ENCODE measurements at places on chromosomes 7 and 10.
A peak's percentile ranks its signal among the peaks of the same experiment; 100 is the strongest.

DNA sequence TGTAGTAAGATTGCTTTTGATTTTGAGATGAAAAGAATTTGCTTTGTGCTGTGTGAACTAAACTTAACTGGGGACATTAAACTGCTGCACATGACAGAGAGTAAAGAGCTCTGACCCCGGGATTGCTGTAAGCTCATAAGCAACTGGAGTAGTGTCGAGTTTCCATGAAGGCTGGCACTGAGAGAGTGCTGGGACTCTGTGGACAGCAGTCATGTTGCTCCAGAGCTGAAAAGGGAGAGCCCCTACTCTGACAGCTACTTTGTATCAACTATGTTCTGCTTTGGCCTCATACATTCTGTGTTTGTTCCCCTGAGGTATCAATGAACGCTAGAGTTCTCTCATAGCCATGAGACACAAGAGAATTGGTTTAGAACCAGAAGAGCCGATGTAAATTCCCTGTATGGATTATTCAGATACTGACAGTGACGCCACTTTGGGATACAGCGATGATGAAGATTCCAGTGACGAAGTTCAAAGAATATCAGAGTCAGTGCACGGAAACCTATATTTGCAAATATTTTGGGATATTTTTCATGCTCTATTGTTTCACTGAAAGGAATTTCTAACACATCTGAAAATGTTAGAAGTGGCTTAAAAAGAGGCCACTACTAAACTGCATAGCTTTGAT is 185.9 kb upstream of the DKK1 start:
- DNase-seq = no peak

- DNase-seq = no peak
Observed at GRCh38 chr7:26291251-26291650, 411 bp upstream of the SNX10 start.

- DNase-seq = no peak
Observed at GRCh38 chr7:110043519-110043918, 1047.4 kb upstream of the LRRN3 start.

DNA sequence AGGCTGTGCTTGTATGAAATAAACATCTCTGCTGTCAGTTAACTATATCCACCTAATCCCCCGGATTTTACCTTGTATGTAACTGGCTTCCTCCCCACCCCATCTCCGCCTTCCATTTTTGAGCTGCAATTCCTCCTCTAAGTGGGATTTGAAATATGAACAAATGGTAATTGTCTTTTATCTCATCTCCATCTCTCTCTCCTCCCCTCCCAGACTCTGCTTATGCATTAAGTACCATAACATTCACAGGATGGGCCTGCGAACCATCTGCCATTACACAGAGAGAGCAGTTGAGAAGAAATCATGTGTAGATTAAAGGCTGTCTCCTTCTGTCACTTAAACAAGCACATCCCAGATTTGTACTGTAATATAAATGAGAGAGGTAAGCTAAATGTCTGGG is 1169.9 kb downstream of the TYW1 start:
- no peak for DNase-seq

DNA sequence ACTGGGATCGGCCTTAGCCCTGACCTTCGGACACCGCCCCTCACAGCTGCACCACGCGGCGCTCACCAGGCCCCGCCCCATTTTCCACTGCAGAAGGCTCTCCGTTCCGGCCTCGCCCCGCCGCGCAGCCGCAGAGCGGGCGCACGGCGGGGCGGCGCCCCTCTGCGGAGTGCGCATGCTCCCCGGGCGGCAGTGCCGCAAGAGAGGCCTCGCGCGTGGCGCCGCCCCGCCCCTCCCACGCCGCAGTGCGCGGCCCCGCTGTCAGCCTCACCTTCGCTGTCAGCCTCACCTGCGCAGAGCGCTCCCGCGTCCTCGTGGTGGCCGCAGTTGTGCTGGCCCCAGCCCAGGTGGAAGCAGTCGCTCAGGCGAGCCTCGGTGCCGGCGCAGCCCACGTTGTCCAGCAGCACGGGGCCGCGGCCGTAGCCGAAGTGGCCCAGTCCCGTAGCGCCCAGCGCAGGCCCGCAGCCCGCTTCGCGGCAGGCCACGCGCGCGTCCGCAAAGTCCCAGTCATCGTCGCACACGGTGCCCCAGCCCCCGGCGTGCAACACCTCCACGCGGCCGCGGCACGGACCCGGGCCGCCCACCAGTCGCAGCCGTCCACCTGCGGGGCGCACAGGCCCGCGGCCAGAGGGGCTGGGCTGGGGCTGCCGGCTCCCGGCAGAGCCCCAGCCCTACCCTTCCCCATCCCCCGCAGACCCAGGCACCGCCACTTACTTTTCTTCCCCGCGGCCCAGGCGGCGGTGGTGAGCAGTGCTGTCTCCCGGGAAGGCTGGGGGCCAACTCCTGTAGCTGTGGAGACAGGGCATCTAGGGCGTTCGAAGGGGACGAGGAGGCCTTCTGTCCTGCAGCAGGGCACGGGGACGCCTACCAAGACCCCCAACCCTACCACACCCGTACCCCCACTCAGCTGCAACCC is 16.1 kb downstream of the SSC4D start:
- peak; percentile 76 for DNase-seq

DNA sequence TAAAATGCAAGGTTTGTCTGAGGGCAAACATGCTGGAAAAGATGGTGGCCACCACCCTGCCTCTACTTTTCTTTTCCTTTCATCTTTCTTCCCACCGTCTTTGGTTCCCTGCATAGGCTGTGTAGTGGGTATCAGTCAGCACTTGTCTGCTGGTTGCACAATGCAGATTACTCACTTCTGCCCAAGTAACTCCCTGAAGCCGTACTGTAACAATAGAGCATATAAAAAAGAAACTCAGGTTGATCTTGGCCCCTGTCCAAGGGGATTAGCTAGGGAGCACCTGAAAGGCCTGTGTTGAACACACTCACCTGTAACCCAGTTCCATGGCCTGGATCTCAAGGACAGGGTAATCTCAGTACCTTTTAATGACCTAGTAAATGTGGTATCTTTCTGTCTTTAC is 533.0 kb upstream of the GALNT17 start:
- DNase-seq = no peak

DNA sequence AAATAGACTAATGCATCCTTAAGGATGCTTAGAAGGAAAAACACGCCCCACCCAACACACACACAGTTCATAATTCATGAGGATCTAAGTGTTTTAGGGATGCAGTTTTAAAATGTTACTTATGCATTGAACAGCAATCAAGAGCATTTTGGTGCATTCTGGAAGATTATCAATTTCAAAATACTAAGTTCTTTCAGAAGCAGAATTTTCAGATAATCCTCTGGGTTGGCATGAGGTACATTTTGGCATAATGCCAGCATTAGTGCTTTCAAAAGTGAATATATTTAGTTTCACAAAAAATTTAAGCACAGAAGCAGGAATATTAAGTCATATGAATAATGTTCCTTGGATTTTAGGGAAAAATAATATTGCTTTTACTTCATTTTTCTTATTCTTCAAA is 937.1 kb downstream of the REEP3 start:
- DNase-seq = no peak

- DNase-seq = no peak
Observed at GRCh38 chr7:82810558-82811259, 352.0 kb downstream of the PCLO start.

GRCh38 chr10:99784727-99785441 is 2.4 kb downstream of the ABCC2 start:
- DNase-seq = no peak

DNA sequence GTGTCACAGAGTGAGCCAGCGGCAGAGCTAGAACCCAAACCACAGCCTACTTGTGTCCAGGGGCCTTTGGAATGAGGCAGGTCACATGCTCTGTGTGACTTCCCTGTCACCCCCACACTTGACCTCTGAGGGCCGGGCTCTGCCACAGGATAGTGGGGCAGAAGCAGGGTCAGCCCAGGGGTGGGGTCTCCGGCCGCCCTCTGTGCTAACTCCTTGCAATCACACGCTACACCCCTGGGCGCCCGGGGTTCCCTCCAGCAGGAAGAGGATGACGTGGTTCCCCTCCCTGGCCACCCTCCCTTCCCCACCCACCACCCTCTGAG is 19.8 kb downstream of the TECPR1 start:
- DNase-seq = no peak

- DNase-seq = no peak
Observed at GRCh38 chr7:31413766-31414165, 73.2 kb upstream of the NEUROD6 start.

DNA sequence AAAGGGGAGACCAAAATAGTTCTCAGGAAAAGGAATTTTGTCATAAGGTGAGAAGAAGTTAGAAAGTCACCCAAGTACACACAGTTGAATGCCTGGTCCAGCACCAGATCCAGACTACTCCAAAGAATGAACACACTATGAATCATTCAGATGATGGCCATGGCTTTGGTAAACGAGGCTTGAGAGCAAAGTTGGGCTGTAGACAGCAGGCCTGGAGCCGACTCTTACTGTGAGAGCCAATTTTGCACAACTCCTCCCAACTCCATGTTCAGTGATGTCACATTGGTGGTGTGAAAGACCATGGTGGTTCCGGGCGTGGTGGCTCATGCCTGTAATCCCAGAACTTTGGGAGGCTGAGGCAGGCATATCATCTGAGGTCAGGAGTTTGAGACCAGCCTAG is 131.6 kb downstream of the PKD1L1 start:
- DNase-seq = no peak

DNA sequence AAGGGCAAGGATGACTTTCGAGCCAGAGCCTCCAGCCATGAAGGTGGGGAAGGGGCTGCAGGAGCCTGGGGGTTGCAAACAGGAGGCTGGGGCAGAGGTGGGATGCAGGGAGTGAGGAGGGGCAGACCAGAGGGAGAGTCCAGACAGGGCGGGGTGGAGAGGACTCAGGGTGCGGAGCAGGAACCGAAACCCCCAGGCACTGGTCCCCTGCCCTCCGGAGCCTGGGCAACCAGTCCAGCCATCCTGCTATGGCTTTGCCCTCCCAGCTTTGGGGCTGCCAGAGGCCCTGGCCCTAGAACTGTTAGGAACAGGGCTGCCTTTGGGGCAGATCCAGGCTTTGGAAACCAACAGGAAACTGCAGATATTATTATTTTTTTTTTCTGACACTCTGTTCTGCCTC is 24.2 kb downstream of the GHRHR start:
- no peak for DNase-seq

- no peak for DNase-seq
Observed at GRCh38 chr7:2154831-2155230, 77.9 kb downstream of the MAD1L1 start.
